GM19239 (cell line): ENCODE measurements at places on chromosomes 2 and 18.

GRCh38 chr2:110881908-110882307 is 149.5 kb downstream of the ACOXL start:
- no peak for DNase-seq

- no peak for DNase-seq
Observed at GRCh38 chr18:26008096-26008495, 82.3 kb downstream of the SS18 start.

GRCh38 chr2:208311954-208312353 is 45.9 kb downstream of the PIKFYVE start:
- no peak for DNase-seq

DNA sequence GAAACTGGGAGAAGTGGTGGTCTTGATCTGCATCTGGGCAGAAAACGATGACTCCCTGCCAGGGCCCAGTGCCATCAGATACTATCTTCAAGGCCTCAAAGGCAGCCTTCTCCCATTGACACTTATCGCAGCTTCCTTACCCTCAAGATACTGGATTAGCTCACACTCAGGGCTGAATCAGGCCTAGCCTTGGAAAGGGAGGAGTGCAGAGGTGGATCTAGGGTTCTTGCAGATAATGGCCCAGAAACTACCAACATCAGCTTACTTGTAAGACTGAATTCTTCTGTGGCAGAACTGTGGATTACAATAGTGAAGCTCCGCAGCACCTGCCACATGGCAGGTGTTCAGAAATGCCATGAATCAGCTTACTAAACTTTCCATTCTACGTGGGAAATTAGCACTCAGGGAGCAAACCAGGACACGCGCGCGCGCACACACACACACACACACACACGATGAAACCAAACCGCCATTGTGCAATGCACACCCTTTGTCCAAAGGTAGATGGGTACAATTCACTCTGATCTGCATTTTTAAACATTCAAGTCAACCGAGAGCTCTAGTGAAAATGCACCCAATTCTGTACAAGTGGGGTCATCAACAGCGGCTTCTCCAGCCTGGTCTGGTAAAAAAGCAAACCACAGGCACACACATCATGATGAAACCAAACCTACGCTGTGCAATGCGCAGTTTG is 26.3 kb upstream of the TMEM182 start:
- DNase-seq, result no peak

- DNase-seq, result no peak
Observed at GRCh38 chr2:1981850-1982249, 237.5 kb upstream of the PXDN start.

DNA sequence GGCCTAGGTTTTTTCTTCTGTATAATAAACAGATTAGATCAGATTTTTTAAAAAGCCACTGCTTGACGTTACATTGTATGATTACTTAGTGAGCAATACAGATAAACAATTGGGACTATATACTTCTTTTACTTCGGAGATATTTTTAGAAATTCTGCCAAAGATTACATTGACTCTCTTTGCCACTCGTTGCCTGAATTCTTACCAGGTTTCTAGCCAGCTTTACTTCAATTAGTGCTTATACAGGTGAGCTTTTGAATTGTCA is 156.6 kb downstream of the HAUS1 start:
- DNase-seq, result no peak

GRCh38 chr2:138182250-138182936 is 218.1 kb downstream of the HNMT start:
- DNase-seq, result no peak

GRCh38 chr2:157193461-157193860 is 64.0 kb upstream of the GALNT5 start:
- no peak for DNase-seq

DNA sequence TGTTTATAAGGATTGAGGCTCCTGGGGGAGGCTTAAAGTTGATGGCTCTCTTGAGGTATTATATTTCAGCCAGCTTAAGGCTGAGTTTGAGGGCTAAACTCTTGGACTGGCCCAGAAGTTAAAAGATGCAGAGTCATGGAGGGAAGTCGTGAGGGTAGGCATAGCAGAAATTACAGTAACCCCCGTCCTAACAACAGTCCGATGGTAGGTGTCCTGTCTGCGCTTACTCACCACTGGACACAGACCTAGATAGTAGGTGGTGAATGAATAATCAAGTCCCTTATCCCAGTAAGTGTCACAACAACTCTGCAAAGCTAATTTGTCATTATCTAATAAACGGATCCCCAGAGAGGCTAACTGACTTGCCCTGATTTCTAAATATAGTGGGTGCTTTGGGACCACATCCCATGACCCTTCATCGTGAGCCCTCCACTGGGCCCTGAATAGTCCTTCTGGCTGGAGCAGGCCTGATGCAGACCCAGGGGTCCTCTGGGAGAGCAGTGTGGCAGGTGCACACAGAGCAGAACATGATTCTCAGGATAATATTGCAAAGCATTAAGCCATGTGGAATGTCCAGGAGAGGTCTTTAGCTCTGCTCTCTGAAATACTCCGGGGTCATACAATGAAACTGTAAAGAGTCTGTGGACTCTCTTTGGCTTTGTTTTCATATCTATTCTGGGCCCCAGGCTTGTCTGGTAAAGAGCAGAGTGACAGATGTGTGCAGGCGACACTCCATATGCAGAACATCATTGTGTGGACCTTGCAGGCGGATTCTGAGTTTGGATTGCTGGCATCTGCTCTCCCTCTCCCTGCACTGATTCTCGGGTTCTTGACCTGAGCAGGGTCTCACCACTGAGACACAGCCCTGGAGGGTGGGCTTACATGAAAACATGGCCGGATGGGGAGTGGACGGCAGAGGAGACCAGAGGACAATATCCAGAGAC is 98.1 kb downstream of the RNF144A start:
- DNase-seq, result no peak

DNA sequence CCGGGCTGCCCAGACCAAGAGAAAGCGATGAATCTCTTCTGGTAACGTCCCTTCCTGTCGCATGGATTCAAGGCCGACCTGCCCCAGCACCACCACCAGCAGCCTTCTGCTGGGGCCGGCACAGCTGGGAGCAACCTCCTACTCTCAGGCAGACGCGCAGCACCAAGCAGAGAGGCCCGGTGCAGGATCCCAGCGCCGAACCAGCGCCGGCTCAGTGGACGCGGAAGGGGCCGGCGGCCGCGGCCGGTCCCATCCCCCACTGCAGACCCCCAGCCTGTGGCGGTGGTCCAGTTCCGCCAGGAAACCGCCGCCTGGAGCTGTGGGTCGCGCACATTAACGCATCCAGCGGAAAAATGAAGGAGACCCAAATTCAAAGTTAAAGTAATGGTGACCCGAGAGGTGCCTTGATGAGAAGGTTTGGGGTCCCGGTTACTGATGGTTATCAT is 525 bp upstream of the MAL start:
- DNase-seq, result no peak

- DNase-seq, result no peak
Observed at GRCh38 chr2:238362626-238363025, 42.3 kb downstream of the TRAF3IP1 start.

- DNase-seq, result no peak
Observed at GRCh38 chr2:221494556-221494955, 77.5 kb downstream of the EPHA4 start.

DNA sequence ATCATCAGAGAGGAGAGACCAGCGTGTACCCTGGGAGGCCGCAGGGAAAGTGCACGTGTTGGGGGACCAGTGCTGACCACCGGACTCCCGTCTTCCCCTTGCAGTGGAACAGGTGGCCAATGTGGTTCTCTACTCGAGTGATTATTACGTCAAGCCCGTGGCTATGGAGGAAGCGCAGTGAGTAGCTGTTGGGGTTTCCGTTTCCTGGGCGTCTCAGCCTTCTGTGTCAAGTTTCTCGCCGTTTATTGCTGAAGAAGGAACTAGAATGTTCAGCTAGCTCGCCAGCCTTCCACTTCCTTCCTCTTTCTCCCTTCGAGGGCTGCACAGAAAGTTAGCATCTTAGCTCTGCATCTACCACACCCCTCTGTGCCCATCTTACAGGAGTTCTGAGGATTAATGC is 22.8 kb upstream of the DGKD start:
- DNase-seq, result peak; percentile 62

- no peak for DNase-seq
Observed at GRCh38 chr2:30276455-30276911, 45.1 kb downstream of the LBH start.

DNA sequence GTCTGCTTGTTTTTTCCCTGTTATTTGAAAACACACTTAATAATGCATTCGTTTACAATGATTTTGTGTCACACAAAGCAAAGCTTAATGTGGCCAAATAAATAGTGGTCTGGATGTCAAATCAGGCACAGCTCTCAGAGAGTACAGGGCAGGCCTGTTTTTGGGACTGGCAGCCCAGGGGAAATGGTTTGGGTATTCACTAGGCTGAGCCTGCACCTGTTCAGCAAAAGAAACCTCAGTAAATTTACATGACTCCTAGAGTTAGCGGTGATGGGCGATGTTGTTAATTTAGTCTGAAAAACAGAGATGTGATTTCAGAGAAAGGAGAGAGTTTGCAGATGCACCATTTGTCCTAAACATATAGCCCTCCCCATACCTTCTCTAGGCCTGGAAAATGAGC is 197.1 kb downstream of the ALK start:
- no peak for DNase-seq

GRCh38 chr2:227906991-227907390 is 35.6 kb downstream of the DAW1 start:
- no peak for DNase-seq

DNA sequence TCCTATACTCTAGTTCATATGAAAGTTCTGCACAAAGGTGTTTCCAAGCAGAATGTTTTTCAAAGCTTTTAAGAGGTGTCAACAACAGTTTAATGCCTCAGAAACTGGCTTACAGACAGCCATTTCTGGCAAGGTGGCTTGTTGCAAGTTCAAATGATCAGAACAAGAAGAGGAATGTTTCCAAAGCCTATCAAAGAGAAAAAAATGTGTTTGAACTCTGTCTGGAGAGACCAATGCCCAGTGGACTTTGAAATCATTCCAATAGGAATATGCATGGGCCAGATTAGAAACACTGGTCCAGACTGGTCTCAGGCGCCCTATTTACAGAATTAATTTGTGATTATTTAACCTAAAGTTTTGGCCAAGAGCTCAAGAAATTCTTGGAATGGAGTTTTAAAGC is 106.2 kb downstream of the CPS1 start:
- no peak for DNase-seq

DNA sequence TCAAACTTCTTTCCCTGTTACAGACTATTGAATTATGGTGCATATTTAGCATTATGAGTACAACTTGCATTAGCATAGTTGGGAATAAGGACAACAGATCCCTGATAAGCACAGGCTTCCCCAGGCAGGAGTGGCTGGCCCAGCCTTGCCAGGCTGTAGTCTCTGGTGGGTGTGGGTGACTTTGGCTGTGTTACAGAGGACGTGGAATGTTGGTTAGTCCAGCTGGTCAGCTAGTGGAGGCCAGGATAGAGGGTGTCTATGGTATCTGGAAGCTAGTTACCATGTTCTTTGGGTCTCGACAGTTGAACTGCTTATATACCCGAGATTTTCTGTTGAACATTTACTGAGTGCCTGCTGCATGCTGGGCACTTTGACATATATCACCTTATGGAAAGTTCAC is 4.7 kb downstream of the SH3RF3 start:
- no peak for DNase-seq

DNA sequence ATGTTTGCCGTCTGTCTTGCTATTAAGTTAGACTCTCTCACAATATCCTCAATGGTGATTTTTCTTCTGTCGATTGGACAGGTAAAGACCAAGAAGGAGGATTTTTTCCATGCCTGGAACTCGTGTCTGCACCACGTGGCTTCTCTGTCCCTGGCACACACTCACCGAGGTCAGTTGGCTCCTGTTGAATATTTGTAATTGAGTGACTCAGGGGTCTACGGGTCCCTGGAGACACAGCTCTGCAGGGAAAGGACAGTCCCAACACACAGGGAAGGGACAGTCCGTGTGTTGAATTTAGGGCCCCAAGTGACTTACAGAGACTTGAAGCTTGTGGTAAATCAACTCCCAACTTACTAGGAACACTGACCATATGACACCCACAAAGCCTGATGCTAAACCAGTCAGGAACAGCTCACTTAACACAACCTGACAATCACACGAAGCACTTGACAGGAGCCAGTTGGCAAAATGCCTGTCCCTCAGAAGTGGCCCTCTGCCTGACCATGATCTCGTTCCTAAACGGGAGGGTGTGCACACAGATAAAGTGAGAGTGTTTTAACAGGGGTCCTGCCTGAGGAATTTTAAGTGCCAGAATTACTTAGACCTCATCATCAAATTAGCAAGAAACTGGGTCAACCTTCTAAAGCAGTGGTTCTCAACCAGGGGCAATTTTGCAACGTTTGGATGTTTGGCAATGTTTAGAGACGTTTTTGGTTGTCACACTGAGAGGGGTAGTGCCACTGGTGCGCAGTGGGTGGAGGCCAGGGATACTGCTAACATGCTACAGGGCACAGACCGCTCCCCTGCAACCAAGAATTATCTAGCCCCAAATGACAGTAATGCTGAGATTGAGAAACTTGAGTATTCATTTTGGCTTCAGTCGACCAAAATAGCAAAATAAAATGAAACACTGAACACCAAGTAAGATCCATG is 88.9 kb upstream of the BCL2L11 start:
- no peak for DNase-seq

- no peak for DNase-seq
Observed at GRCh38 chr2:204738721-204739120, 193.4 kb downstream of the PARD3B start.

- DNase-seq, result no peak
Observed at GRCh38 chr18:7668392-7668791, 101.3 kb downstream of the PTPRM start.

DNA sequence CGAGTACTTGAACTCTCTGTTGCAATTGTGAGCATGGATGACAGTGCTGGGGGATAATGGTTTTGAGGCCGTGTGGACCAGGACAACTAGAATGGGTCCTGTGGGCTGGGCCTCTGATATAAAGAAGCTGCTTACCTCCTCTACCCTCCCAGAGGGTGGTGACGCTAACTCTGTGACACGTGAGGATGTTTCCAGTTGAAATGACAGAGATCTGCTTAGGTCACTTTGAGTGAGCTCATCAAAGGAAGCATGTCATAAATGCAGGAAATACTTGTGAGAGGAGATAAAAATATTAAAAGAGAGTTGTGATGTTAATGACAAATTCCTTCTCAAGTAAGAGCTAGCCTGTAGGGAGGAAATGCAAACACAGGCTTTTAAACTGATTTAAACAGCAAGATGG is 16.4 kb downstream of the RMC1 start:
- DNase-seq, result no peak
